ENCODE measurements at places on chromosomes 12 and 14. TPM values are rescaled to one million over a fixed set of nuclear protein-coding genes. Genes with fewer than 3 reads are reported as not detected.

- no peaks in the 10 kb centered on the region for H3K27me3 ChIP-seq
- peak overlapping the region; percentile 81 for H3K27ac ChIP-seq
- H3K36me3 ChIP-seq: no peaks in the 10 kb centered on the region
- no peak overlapping the region for H3K4me3 ChIP-seq
Observed at GRCh38 chr12:108724890-108725151, 6.5 kb downstream of the CORO1C start.

- H3K4me1 ChIP-seq: no peaks in the 10 kb centered on the region
- DNase-seq: no peak
- H3K4me3 ChIP-seq: no peak overlapping the region
- no peaks in the 10 kb centered on the region for H3K27me3 ChIP-seq
- H3K36me3 ChIP-seq: no peaks in the 10 kb centered on the region
Observed at GRCh38 chr12:25695574-25695973, 142.5 kb upstream of the LMNTD1 start.

Gene TTC5
- 6.6 TPM for total RNA-seq

Gene POTEG
- not detected for total RNA-seq

Measured in esophagus muscularis mucosa (tissue), 4 donors.